A549 (cell line): ENCODE measurements at places on chromosomes 2 and 18. TPM values are rescaled to one million over a fixed set of nuclear protein-coding genes. Genes with fewer than 3 reads are reported as not detected.

The RTKN gene
- polyA plus RNA-seq: 15.6 to 21.2 TPM (median 20.1 TPM) in 3 replicates

The PTPRN gene
- polyA plus RNA-seq: 0.90 to 1.1 TPM (median 0.97 TPM) in 3 replicates

The RBFA gene
- polyA plus RNA-seq: 34.2 to 34.4 TPM (median 34.3 TPM) in 3 replicates

The GPR39 gene
- 11.3 to 13.3 TPM (median 12.1 TPM) in 3 replicates for polyA plus RNA-seq

The TTN gene
- polyA plus RNA-seq: not detected in 3 replicates

The PIKFYVE gene
- 5.9 to 6.5 TPM (median 6.4 TPM) in 3 replicates for polyA plus RNA-seq

The KLHL41 gene
- polyA plus RNA-seq: 0.05 to 0.12 TPM (median 0.06 TPM) in 3 replicates

The PLEK gene
- polyA plus RNA-seq: 0.04 TPM in 1 of 3 replicates, not detected in the others

The OSBPL1A gene
- 10.2 to 11.0 TPM (median 10.5 TPM) in 3 replicates for polyA plus RNA-seq

The GDF7 gene
- 0.03 TPM in 3 replicates for polyA plus RNA-seq

The REG3G gene
- polyA plus RNA-seq: not detected in 3 replicates

The SMYD1 gene
- not detected in 3 replicates for polyA plus RNA-seq

The LRRC30 gene
- polyA plus RNA-seq: not detected in 3 replicates

The CLHC1 gene
- 3.2 to 5.3 TPM (median 4.0 TPM) in 3 replicates for polyA plus RNA-seq

The SLC4A5 gene
- 0.38 to 0.63 TPM (median 0.50 TPM) in 3 replicates for polyA plus RNA-seq

The CAB39 gene
- 28.4 to 30.2 TPM (median 30.1 TPM) in 3 replicates for polyA plus RNA-seq

The GALNT14 gene
- 38.3 to 48.0 TPM (median 40.0 TPM) in 3 replicates for polyA plus RNA-seq

The GALR1 gene
- not detected in 3 replicates for polyA plus RNA-seq

The DOK6 gene
- polyA plus RNA-seq: not detected in 3 replicates

The RGPD4 gene
- polyA plus RNA-seq: 0.01 to 0.03 TPM (median 0.01 TPM) in 3 replicates

The C2orf92 gene
- polyA plus RNA-seq: 1.1 to 1.9 TPM (median 1.8 TPM) in 3 replicates

The CNTNAP5 gene
- not detected in 3 replicates for polyA plus RNA-seq

The NTSR2 gene
- polyA plus RNA-seq: not detected in 3 replicates

The CNDP1 gene
- polyA plus RNA-seq: not detected in 3 replicates

The TDRD15 gene
- not detected in 3 replicates for polyA plus RNA-seq

The CACNB4 gene
- 0.25 to 0.29 TPM (median 0.26 TPM) in 3 replicates for polyA plus RNA-seq

The COLEC11 gene
- 0.24 to 0.51 TPM (median 0.30 TPM) in 3 replicates for polyA plus RNA-seq

The NOSTRIN gene
- 1.9 to 2.8 TPM (median 2.5 TPM) in 3 replicates for polyA plus RNA-seq

The CRACDL gene
- 0.36 to 0.51 TPM (median 0.45 TPM) in 3 replicates for polyA plus RNA-seq

The XDH gene
- 0.71 to 1.0 TPM (median 0.88 TPM) in 3 replicates for polyA plus RNA-seq

The RTP5 gene
- polyA plus RNA-seq: not detected in 3 replicates

The IL36RN gene
- not detected in 3 replicates for polyA plus RNA-seq

The OTOF gene
- polyA plus RNA-seq: 0.05 to 0.18 TPM (median 0.08 TPM) in 3 replicates

The GLI2 gene
- 10.3 to 12.5 TPM (median 10.4 TPM) in 3 replicates for polyA plus RNA-seq

The ABCB11 gene
- polyA plus RNA-seq: 0.01 to 0.03 TPM in 2 of 3 replicates, not detected in the other

The CGREF1 gene
- polyA plus RNA-seq: 4.5 to 5.4 TPM (median 5.1 TPM) in 3 replicates

The TNFAIP6 gene
- polyA plus RNA-seq: 2.9 to 4.5 TPM (median 4.1 TPM) in 3 replicates

The SULT1C2 gene
- 0.20 to 0.61 TPM (median 0.56 TPM) in 3 replicates for polyA plus RNA-seq
